SIG-M5 (cell line): ENCODE measurements at places on chromosomes 4 and X.

DNA sequence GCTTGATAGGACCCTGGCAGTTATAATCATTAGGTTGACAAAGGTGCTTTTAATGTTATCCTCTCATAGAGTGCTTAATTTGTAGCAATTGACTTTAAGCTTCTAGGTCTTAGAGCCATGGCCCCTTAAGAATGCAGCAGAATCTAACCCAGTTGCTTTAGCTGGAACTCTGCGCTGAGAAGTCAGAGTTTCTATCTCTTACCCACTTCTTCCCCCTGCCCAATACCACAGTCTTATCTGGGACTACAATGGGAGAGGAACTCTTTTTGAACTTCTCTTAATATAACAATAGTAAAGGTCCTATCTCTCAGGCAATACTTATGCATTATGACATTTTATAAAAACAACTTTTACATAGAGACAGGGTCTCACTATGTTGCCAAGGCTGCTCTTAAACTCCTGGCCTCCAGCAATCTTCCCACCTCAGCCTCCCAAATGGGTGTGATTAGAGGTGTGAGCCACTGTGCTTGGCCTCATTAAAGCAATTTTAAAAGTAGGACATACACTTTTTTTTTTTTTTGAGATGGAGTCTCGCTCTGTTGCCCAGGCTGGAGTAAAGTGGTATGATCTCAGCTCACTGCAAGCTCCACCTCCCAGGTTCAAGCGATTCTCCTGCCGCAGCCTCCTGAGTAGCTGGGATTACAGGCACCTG, 1.8 kb downstream of the TLR10 start:
- DNase-seq: no peak

- DNase-seq: no peak
Measured at GRCh38 chr4:170672381-170672965, 582.7 kb upstream of the AADAT start.

DNA sequence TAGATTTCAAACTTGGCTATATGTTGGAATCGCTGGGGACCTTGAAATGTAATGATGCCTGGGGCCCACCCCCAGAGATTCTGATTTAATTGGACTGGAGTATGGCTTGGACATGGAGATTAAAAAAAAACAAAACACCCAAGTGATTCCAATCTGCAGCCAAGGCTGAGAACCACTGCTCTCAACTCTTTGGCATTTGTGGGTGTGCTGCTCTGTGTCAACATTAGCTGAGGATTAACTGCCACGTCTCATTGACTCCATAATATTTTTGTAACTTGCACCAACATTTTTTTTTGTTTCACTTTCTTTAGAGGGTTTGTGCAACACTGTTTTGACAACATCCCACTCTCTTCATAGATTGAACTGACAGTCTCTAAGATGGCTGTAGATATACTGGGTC, 41.1 kb upstream of the PDK3 start:
- no peak for DNase-seq

GRCh38 chr4:33149658-33150524, 2429.7 kb downstream of the PCDH7 start:
- no peak for DNase-seq

DNA sequence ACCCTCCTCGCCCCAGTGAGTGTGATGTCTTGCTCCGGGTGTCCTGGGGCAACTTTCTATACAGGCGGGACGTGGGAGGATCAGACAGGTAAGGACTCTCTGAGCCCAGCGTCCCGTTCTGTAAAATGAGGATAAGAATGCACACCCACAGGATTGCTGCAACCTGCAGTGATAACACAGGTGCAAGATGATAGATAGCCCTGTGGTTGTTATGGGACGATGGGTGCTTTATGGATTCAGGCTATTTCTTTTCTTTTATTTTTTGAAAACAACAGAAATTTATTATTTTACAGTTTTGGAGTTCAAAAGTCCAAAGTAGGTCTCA, 28.6 kb downstream of the BEX3 start:
- DNase-seq: no peak

- DNase-seq: no peak
Measured at GRCh38 chr4:67912080-67912479, 28.3 kb upstream of the TMPRSS11D start.

GRCh38 chrX:38271154-38271716, 50.6 kb upstream of the SRPX start:
- DNase-seq: no peak

- no peak for DNase-seq
Measured at GRCh38 chr4:138255917-138256597, 13.9 kb upstream of the SLC7A11 start.

DNA sequence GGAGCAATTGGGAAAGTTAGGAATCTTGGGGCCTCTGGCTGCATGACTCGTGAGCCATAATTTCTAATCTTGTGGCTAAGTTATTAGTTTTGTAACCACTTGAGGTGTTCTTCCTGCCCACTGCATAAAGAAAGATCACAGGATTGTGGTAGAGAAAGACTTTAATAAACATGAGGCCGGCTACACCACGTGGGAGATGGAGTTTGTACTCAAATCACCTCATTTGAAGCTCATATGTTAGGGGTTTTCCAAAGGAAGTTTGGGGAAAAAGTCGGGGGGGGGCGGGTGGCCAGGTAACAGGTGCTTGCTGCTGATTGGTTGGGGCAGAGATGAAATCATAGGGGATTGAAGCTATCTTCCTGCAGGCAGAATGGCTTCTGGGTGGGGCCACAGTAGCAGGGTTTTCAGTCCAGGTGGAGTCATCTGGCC, 287.8 kb downstream of the ZNF674 start:
- DNase-seq: no peak

DNA sequence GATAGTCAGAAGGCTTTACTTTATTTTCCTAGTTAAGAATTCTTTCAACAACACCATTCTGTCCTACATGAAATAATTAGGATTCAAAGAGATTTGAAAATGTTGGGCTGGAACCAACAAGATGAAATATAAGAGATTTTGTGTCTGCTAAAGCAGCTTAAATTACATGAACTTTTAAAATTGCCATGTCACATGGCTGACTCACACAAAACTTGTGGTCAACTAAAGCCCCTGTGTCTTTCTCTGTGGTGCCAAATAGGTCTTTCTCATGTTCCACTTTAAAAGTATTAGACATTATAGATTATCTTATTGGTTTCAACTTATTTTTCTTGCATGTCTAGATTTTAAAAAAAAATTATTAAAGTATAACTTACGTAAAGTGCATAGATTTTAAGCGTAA, 60.8 kb upstream of the FHL1 start:
- DNase-seq: no peak

- no peak for DNase-seq
Measured at GRCh38 chr4:59179372-59179771, 2020.8 kb upstream of the ADGRL3 start.

DNA sequence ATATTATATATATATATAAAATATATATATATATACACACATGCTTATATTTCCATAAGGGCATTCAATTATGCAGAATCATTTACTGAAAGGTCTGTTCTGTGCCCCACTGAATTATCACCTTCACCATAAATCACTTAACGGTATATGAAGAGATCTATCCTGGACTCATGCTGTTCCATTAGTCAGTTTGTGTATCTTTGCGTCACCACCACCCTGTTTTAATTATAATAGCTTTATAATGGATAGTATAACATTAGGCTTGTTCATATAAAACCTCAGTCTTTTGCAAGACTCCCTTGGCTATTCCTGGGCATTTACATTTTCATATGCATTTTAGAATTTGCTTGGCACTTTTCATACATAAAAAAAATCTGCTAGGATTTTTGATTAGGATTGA, 19.1 kb downstream of the WDR17 start:
- no peak for DNase-seq

- DNase-seq: no peak
Measured at GRCh38 chr4:99723612-99724011, 66.0 kb upstream of the C4orf54 start.

- no peak for DNase-seq
Measured at GRCh38 chrX:9903146-9903545, 64.0 kb upstream of the CLDN34 start.

DNA sequence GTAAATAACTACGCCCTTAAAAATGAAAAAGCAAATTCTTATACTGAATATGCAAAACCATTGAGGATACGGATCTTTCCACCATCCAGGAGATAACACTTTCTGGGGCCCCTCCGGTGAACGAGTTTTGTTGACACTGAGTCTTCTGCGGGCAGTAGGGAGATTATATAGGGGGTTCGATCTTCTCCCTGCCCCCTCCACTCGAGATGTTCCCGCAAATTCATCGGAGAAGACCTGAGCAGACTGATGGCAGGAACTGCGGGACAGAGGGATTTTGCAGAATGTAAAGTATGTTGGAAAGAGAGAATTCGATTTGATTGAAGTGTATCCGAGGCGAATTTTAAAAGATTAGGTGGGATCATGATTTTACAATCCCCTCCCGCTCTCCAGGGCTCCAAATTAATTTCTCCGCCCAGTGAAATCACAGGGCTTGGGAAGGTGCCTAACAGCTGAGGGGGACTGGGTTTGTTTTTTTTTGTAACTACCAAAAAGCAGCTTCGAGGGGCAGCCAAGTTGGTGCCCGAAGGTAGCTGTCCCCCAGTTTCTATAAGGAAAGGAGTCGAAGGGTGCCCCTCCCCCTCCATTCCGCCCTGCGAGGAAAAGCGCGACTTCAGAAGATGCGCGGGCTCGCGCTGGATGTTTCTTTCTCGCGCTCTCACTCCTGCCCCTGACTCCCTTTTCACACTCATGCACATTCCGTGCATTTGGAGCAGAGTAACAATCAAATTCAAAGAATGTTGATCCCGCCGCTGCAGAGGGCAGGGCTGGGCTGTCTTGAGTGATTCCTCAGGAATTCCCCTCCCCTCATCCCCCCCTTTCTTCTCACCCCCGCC, 1.2 kb downstream of the TMEM255A start:
- DNase-seq: no peak

GRCh38 chr4:54085284-54085683, 14.7 kb upstream of the GSX2 start:
- DNase-seq: no peak

- no peak for DNase-seq
Measured at GRCh38 chr4:26233350-26233749, 87.5 kb upstream of the RBPJ start.

- DNase-seq: no peak
Measured at GRCh38 chrX:129478516-129478915, 44.8 kb downstream of the SMARCA1 start.

GRCh38 chr4:15729910-15730533, 27.2 kb downstream of the BST1 start:
- no peak for DNase-seq

GRCh38 chrX:52870046-52870445, 2.2 kb upstream of the XAGE3 start:
- no peak for DNase-seq

- no peak for DNase-seq
Measured at GRCh38 chrX:77925764-77926163, 15.3 kb downstream of the ATP7A start.

GRCh38 chr4:52701207-52701606, 42.1 kb upstream of the USP46 start:
- DNase-seq: no peak

- no peak for DNase-seq
Measured at GRCh38 chr4:123412700-123413512, 16.3 kb downstream of the SPRY1 start.

- DNase-seq: no peak
Measured at GRCh38 chr4:98564852-98565251, 93.6 kb downstream of the TSPAN5 start.

GRCh38 chr4:105059337-105059736, 87.3 kb upstream of the TET2 start:
- no peak for DNase-seq

DNA sequence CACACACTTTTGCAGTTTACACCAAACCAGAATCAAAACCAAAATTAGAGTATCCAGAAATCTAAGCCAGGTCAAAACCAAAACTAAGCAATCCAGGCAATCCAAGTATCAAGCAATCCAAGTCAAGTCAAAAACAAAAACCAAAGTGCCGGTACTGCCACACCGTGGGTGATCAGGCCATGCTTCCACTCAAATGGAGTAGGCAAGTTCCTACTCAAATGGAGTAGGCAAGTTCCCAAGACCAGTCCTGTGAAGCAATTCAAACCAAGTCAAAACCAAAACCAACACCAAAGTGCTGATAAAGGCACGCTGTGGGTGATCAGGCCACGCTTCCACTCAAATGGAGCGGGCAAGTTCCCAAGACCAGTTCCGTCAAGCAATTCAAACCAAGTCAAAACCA, 31.3 kb downstream of the MID1 start:
- DNase-seq: no peak

GRCh38 chr4:83850435-83850834, 314.5 kb downstream of the GPAT3 start:
- no peak for DNase-seq

DNA sequence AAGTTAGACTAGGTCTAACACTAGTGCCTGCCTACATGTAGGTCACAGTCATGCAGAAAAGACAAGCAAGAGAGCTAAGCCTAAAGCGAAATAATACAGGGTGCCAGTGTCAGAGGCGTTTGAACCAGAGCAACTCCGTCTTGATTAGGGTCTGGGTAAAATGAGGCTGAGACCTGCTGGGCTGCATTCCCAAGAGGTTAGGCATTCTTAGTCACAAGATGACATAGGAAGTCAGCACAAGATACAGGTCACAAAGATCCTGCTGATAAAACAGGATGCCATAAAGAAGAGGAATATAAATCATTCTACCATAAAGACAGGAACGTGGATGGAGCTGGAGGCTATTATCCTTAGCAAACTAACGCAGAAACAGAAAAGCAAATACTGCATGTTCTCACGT, 120.9 kb downstream of the BEND2 start:
- no peak for DNase-seq

DNA sequence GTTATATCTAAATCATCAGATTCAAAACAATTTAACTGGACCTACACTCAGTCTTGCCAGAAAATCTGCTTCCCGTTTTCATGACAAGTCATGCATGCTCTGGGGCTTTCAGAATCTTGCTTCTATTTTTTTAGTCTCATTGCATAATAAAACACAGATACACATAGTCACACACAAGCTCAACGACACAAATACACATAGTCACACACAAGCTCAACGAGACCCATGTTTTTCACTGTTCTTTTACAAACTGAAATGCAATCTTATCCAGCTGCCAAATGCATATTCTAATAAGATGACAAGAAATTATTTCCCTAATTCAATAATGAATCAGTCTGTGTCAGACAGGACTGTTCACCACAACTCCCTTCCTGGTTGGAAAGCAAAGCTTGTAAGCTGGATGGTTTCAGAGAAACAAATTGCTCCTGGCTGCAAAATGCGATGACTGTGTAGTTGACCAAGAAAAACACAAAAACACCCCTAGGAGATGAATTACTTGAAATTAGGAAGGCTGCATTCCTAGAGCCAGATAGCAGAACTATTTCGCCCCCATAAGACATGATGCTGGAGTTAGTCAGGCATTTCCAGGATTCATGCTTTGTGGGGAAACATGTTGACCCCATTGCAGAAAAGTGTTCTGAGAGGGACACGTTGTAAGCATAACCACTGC, 208.7 kb downstream of the CHIC2 start:
- no peak for DNase-seq

- DNase-seq: no peak
Measured at GRCh38 chr4:16663307-16663706, 235.1 kb downstream of the LDB2 start.

- no peak for DNase-seq
Measured at GRCh38 chrX:115311139-115311538, 21.6 kb downstream of the LUZP4 start.
